ENCODE measurements at places on chromosomes 4 and X.

DNA sequence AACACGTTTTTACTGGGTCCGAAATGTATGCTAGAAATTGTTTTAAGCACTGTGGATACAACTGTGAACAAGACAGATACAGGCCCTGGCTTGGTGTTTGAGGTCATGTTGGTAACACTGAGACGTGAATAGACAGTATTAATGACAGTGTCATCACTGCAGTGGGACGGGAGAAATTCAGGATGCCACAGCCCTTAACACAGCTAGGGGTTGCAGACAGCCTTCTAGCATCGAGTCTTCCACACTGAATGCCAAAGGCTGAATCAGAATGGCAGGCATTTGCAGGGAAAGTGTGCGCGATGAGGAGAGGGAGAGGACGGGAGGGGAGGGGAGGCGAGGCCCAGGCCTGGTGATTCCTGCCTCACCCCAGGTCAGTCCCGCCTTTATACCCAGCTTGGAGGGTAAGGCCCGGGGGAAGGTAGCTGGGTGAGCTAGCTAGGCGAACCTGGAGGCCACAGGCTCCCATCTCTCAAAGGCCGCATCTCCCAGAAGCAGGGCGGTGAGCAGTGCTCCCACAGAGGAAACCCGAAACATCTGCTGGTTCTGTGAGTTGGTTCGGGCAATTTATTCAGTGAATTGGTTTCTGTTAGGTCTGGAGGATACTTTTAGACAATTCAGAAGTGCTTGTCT lies 44.1 kb upstream of the CLDN24 start:
- DNase-seq = no peak
- H3K4me1 ChIP-seq = no peaks in the 10 kb centered on the region
- no peak overlapping the region for H3K27ac ChIP-seq
- H3K36me3 ChIP-seq = no peaks in the 10 kb centered on the region
- no peaks in the 10 kb centered on the region for H3K27me3 ChIP-seq
- H3K4me3 ChIP-seq = no peak overlapping the region

DNA sequence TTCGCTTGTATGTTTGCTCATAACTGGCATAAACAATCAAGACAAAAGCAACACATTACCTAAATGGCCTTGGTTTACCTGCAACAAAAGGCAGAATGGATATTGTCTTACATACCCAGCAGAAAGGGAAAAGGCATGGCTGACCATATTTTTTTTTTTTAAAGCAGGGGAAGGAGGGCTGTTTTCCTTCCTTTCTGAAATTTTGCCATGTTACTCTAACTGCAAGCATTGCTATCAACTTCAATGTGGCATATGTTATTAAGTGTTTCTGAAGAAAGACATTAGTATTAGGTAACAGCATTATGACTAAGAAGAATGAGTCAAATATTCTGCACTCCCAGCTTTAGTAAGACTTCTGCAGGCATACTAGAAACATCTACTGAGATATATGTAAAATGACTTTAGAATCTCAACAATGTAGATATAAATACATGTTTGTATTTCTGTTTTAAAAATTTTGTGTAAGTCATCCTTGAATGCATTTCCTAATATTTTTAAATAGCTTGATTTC lies 512.6 kb upstream of the FAM241A start:
- H3K36me3 ChIP-seq = no peaks in the 10 kb centered on the region
- H3K27me3 ChIP-seq = no peaks in the 10 kb centered on the region
- no peak overlapping the region for H3K4me3 ChIP-seq
- no peak for DNase-seq
- no peak overlapping the region for H3K27ac ChIP-seq
- H3K4me1 ChIP-seq = no peaks in the 10 kb centered on the region

DNA sequence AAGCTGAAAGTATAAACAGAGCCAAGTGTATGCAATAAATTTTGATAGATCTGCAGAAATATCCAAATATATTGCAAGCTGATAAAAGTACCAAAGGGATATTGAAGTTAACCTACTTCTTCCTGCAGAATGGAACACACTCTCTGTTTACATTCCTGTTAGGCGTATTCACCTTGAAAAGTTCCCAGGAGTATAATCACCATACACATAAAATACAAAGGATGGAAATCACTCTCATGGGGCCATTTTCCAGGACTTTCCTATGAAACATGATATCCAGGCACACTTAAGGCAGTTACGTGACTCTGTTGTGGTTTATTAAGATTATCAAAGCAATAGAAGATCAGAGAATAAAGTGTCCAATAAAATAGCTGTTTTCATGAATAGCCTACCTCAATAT lies 1142.3 kb downstream of the NLGN4X start:
- H3K4me1 ChIP-seq = no peaks in the 10 kb centered on the region
- H3K4me3 ChIP-seq = no peak overlapping the region
- no peaks in the 10 kb centered on the region for H3K27me3 ChIP-seq

GRCh38 chrX:131397891-131398290 lies 108.8 kb upstream of the IGSF1 start:
- no peaks in the 10 kb centered on the region for H3K4me1 ChIP-seq
- no peak overlapping the region for H3K4me3 ChIP-seq

- no peaks in the 10 kb centered on the region for H3K36me3 ChIP-seq
- DNase-seq = no peak
- no peaks in the 10 kb centered on the region for H3K4me1 ChIP-seq
- no peak overlapping the region for H3K27ac ChIP-seq
Observed at GRCh38 chrX:67893931-67894330, 350.1 kb downstream of the AR start.

GRCh38 chr4:30720661-30721184 lies 554 bp downstream of the PCDH7 start:
- no peaks in the 10 kb centered on the region for H3K36me3 ChIP-seq
- DNase-seq = peak; percentile 41
- H3K4me3 ChIP-seq = peak overlapping the region; percentile 56
- peaks cover 79% of the 10 kb centered on the region for H3K27me3 ChIP-seq
- peaks cover 48% of the 10 kb centered on the region for H3K4me1 ChIP-seq

- peaks cover 2% of the 10 kb centered on the region for H3K27me3 ChIP-seq
- H3K4me1 ChIP-seq = peaks cover 20% of the 10 kb centered on the region
- DNase-seq = no peak
Observed at GRCh38 chr4:26126143-26126718, 194.6 kb upstream of the RBPJ start.

DNA sequence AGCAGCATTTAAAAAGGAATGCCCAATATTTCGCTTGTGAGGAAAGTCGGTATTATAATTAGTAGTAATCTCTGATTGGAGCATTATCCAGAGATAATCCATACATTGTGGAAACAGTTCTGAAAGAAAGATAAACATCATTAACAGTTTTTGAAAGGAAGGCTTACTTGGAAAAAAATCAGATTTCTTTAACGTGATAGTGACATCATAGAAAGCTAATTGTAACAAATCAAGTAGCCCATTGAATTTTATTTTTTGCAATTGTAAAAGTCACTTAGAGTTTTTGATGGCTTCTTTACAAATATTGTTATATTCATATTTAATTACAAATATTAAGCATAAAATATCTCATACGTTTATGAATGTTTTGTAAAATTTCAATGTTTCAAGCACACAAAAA lies 11.6 kb upstream of the NR3C2 start:
- no peaks in the 10 kb centered on the region for H3K36me3 ChIP-seq
- H3K4me3 ChIP-seq = no peak overlapping the region
- no peak overlapping the region for H3K27ac ChIP-seq
- no peaks in the 10 kb centered on the region for H3K27me3 ChIP-seq

GRCh38 chr4:8108261-8108660 lies 50.4 kb downstream of the ABLIM2 start:
- no peaks in the 10 kb centered on the region for H3K36me3 ChIP-seq
- H3K4me1 ChIP-seq = peaks cover 1% of the 10 kb centered on the region
- H3K27me3 ChIP-seq = peaks cover 4% of the 10 kb centered on the region
- no peak overlapping the region for H3K27ac ChIP-seq
- DNase-seq = no peak
- no peak overlapping the region for H3K4me3 ChIP-seq

DNA sequence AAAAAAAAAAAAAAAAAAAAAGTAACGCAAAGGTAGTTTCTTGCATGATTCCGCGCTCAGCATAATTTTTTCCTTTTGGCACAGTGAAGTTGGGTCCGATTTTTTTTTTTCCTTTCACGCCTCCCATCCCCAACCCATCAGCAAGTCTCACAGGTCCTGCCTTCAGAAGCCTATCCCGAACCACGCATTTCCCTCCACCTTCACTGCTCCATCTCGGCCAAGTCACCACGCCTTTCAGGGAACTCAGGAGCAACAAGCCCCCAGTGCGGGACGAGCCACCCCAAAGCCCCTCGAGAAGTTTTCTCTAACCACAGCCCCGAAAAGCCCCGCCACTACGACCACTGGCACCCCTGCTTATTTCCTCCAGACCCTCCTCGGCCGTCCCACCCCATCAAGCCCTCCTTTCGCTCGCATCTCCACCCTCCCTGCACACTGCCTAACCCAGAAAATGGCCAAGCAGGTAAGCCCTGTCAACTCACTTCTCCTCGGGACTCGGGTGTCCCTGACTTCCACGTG lies 1.0 kb downstream of the SLBP start:
- peaks cover 85% of the 10 kb centered on the region for H3K36me3 ChIP-seq
- H3K4me1 ChIP-seq = peaks cover 64% of the 10 kb centered on the region
- peak overlapping the region; percentile 96 for H3K27ac ChIP-seq
- no peak for DNase-seq
- H3K27me3 ChIP-seq = no peaks in the 10 kb centered on the region

GRCh38 chrX:30635630-30636029 lies 17.6 kb upstream of the GK start:
- peaks cover 1% of the 10 kb centered on the region for H3K4me1 ChIP-seq
- H3K4me3 ChIP-seq = no peak overlapping the region
- no peaks in the 10 kb centered on the region for H3K27me3 ChIP-seq
- DNase-seq = no peak

GRCh38 chr4:137025484-137026059 lies 506.7 kb downstream of the PCDH18 start:
- H3K36me3 ChIP-seq = no peaks in the 10 kb centered on the region
- H3K27me3 ChIP-seq = no peaks in the 10 kb centered on the region
- no peak for DNase-seq
- H3K4me1 ChIP-seq = no peaks in the 10 kb centered on the region
- no peak overlapping the region for H3K27ac ChIP-seq

DNA sequence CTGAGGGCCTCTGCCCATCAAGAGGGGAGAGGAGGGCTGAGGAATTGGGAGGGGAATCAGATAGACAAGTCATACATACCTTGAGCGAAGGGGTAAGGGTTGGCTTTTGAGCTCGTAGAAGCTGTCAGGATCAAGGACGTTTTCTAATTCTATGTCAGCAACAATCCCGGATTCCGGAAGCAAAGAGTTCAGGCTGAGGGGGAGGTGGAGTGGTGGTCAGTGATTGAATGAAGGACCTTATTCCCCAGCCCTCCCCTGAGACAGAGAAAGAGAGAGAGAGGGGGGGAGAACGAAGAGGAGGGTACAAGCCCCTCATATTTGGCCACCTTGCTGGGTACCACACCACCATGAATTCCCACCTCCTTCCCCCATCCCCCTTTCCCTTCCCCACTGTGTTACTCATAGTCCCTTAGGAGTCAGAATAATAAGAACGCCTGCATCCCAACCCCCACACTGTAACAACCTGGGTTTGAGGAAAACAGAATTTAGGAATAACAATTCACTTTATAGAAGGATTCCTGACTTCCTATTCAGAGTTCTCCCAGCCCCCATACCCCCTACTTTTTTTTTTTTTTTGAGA lies 2.7 kb downstream of the TFE3 start:
- peak overlapping the region; percentile 88 for H3K27ac ChIP-seq
- H3K27me3 ChIP-seq = peaks cover 12% of the 10 kb centered on the region
- peaks cover 36% of the 10 kb centered on the region for H3K36me3 ChIP-seq
- no peak for DNase-seq

DNA sequence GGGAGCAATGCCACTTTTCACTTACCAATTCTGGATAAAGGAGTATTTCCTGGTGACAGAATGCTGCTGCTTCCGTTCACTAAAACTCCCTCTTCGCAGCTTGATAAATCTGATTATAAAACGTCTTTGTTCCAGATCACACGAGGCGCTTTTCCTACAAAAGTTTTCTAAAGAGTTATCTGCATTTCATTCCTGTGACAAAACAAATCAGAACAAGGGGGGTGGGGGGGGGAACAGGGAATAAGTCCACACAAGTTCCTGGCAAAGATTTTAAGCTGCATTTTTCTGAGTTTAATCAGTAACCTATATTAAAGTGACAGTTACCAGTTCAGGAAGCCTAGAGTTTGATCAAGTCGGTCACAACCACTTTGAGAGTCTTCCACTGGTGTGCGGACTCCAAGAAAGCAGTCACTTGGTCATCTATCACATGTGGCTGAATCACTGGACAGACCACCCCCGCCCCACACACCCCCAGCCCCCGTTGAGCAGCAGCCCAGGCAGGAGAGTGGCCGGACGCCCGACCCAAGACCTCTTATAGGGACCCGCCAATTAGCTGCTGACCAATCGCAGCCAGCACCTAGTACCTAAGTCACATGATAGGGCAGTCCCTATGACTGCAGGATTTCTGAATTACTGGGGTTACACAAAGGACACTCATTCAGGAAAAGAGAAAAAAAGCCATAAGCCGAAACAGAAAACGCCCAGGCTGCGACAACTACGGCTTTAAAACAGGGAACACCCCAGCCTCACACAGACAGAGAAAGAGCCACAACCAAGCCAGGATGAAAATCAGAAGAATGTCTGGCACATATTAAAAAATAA lies 569.3 kb upstream of the DIPK2B start:
- H3K36me3 ChIP-seq = peaks cover 84% of the 10 kb centered on the region
- DNase-seq = peak; percentile 69
- peak overlapping the region; percentile 86 for H3K4me3 ChIP-seq

DNA sequence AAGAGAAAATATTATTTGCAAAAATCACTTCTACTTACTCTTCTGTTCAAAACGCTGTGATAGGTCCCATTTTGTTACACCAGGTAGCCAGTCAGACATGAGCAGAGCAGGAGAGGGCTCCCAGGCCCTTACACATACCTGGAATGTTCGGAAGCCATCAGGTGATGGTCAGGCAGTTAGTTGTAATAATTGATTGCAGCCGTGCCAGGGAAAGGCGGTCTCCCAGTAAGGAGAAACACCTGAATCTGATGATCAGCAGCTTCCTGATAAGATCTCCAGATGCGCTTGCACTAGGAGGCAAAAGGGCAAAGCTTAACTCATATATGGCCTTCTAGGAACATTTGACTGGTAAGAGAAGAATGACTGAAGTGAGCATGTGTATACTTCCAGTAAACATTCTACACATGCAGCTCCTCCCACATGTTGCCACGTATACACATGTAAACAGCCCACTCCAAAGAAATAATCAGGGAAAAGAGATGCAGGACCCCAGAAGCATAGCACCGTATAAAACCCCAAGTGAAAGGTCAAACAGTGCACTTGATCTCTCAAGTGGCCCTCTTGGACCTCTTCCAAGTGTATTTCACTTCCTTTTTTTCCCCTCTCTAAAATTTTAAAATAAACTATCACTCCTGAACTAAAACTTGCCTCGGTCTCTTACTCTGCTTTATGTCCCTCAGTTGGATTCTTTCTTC lies 1338.0 kb downstream of the FSTL5 start:
- no peaks in the 10 kb centered on the region for H3K27me3 ChIP-seq
- DNase-seq = no peak
- H3K4me3 ChIP-seq = no peak overlapping the region
- no peaks in the 10 kb centered on the region for H3K36me3 ChIP-seq
- no peaks in the 10 kb centered on the region for H3K4me1 ChIP-seq

DNA sequence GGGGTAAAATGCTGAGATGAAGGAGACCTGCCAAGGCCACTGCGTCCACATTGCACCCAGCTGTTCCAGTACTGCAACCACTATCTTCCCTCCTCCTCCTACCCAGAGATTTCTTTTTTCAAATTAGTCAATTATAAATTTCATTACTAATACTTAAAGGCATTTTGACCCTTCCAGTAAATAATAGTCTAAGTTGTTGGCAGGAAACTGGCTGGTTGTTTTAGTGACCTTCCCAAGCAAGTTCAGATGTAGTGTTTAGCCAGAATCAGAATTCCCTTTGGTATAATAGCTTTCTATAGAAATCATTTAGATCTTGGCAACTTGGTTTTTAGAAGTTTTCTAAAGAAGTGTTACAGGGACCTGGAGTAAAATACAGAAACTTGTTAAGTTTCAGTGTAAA lies 66.0 kb downstream of the AASDH start:
- DNase-seq = no peak
- no peak overlapping the region for H3K27ac ChIP-seq
- no peaks in the 10 kb centered on the region for H3K36me3 ChIP-seq
- H3K27me3 ChIP-seq = peaks cover 3% of the 10 kb centered on the region
- H3K4me1 ChIP-seq = peaks cover 3% of the 10 kb centered on the region

Data from activated T-cell treated with anti-CD3 and anti-CD28 coated beads, Interleukin-2, amount 50 U/mL, for 24 hours (primary cell).